ENCODE measurements at places on chromosomes 4 and X.

DNA sequence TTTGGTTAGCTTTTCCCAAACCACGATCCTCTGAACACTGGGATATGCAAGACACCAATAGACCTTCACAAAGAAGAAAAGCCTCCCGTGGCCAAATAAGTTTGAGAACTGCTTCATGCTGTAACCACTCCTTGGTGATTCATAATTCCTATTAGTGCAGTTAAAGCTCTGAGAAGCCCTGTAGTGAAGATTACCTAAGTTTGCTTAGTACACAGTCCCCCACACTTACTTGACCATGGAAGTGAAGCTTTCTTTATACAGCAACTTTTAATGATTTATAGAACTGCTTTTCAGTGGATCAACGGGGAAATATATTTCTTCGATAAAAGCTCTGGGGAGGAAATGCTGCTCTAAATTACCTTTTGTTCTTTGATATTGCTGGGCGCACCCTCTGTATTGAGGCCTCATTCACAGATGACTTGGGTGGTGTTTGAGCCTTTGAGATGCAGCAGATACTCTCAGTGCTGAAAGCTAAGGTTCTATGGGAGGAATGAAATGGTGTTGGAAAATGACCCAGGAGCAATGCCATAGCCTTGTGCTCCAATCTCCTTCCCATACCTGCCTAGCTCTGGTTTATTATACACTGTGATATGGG is 67.4 kb downstream of the CBLL2 start:
- no peak for DNase-seq

DNA sequence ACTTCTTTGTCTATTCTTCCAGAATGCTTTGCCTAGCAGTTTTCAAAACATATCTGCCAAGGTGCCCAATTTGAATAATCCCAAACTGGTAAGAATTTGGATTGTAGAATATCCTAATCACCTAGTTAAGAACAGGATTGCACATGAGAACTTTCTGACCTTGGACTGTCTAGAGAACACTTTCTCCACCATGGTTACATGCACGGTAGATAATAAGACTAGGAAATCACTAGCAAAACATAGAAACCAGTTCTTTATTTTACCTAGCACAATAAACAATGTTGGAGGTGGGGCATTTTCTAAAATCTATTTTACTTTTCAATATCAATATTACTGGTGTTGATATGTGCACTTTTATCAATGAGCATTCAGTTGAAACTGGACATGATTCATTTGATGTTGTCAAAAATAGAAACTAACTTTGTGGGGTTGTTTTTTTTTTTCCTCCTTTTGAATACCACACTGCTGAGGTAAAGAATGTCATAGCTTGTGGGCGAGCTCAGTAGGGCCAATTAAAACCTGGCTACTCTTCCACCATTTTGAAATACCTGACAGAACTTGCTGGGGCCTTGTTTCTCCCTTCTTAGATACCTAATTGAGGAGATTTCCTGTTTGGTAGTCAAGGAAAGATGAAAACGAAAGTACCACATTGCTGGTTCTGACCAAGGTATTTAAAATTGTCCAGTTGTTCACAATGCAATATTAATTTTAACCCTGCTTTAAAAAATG is 10.4 kb downstream of the MID1IP1 start:
- no peak for DNase-seq

DNA sequence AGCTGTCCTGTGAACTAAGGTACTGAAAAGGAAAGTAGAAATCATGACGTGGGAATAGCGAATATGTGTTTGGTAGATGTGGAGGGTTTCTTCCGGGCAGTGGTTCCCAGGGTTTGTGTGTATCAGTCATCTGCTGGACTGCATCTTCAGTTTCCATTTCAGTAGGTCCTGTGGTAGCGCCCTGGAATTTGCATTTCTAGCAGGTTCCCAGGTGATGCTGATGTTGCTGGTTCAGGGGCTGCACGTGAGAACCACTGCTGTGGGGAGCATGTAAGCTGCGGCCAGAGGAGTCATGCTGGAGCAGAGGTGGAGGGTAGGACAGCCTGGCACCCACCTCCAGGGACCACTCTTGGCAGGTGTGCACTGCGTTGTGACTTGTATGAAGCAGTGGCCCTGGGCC is 47.1 kb downstream of the ARHGAP10 start:
- no peak for DNase-seq

DNA sequence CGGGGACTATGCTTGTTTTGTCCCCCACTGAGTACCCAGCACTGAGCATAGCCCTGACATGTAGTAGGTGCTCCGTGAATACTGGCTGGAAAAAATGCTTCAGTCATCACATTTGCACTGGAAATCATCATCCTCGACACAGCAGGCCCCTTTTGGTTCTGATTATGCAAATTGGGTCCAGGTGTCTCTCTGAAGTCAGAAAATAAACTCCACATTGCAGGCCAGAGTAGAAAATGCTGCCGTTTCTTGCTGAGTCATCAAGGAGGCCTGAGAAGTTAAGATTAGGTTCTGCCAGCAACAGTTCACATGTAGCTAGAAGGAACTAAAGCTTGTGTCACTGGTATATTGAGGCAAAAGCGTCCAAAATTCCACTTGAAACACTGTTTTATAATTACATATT is 15.0 kb upstream of the STK32B start:
- no peak for DNase-seq

- DNase-seq, result no peak
Measured at GRCh38 chr4:21012851-21013331, 312.6 kb downstream of the PACRGL start.
